ENCODE measurements at places on chromosomes 13 and 19. TPM values are rescaled to one million over a fixed set of nuclear protein-coding genes. Genes with fewer than 3 reads are reported as not detected.

Gene B9D2
- 4.9 TPM for total RNA-seq

DNA sequence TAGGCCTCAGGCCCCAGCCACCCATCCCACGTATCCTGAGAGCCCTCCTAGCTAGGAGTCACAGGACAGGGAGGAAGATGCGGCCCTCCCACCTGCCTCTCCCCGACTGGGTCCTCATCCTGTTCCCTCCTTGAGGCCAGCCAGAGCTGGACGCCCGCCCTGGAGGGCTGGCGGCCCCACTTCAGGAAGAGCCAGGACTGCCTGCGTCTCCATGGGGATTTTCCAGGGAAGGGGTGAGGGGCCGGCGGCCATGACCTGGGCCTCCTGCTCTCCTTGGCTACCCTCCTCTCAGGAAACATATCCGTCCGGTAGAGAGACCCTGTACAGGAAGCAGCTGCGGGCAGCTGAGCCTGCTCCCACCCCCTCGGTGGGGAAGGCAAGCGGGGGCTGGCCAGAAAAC, 11.3 kb upstream of the PRKD2 start:
- DNase-seq: no peak

DNA sequence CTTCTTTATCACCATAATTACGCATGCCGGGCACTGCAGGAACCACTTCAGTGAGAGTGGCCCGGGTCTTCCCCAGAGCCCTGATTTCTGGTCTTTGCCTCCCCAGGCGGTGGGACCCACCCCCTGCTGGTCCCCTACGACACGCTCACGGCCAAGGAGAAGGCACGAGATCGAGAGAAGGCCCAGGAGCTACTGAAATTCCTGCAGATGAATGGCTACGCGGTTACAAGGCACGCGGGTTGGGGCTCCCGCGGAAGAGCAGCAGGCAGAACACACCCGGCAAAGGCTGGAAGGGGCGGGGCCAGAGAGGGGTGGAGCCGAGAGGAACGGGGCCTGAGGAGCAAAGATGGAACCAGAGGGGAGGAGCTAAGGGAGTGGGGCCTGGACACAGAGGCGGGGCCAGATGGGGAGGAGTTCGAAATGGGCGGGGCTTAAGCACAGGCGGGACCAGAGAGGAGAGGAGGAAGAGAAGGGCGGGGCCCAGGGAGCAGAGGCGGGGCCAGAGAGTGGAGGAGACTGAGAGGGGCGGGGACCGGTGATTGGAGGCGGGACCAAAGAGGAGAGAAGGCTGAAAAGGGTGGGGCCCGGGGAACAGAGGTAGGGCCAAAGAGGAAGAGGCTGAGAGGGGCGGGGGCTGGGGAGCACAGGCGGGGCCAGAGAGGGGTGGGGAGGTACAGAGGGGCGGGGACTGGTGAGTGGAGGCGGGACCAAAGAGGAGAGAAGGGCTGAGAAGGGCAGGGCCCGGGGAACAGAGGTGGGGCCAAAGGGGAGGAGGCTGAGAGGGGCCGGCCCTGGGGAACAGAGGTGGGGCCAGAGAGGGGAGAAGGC, 73.4 kb downstream of the RYR1 start:
- DNase-seq: peak; percentile 92

GRCh38 chr13:26495750-26496149, 61.7 kb upstream of the WASF3 start:
- DNase-seq: no peak

Gene GPR108
- 42.6 TPM for total RNA-seq
